ENCODE measurements at places on chromosomes 16 and 17.
A peak's percentile ranks its signal among the peaks of the same experiment; 100 is the strongest.

DNA sequence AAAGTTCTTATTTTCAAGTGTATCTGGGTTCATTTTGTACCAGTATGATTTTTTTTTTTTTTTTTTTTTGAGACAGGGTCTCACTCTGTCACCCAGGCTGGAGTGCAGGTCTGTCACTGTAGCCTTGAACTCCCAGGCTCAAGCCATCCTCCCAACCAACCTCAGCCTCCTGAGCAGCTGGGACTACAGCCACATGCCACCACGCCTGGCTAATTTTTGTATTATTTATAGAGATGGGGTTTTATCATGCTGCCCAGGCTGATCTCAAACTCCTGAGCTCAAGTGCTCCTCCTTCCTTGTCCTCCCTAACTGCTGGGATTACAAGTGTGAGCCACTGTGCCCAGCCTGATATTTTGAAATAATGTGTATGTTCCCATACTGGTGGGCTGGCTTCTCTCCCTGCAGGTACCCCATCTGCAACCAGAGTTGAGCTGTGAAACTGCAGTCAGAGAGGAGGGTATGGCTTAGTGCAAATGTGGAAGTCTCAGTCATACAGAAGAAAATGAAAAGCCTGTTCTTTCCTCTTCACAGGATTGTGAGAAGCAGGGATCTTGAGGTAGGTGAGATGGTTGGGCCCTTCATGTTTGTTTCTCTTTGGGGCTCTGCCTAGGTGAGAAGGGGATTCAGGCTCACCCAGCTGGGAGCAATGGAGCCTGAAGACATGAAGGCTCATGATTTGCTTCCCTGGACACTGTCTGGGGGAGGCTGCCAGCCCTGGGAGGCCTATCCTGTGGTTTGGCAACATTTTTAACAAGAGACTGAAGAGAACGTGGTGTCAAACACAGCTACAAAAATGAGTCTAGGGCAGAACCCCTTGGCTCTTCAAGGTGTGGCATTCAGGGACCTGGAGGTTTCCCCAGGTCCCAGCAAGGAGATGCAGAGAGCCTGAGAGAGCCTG lies 41.3 kb upstream of the SIAH1 start:
- DNase-seq = no peak
- H3K27ac ChIP-seq = no peak overlapping the region
- H3K27me3 ChIP-seq = no peaks in the 10 kb centered on the region
- no peaks in the 10 kb centered on the region for H3K4me1 ChIP-seq
- no peaks in the 10 kb centered on the region for H3K36me3 ChIP-seq
- H3K4me3 ChIP-seq = no peak overlapping the region

DNA sequence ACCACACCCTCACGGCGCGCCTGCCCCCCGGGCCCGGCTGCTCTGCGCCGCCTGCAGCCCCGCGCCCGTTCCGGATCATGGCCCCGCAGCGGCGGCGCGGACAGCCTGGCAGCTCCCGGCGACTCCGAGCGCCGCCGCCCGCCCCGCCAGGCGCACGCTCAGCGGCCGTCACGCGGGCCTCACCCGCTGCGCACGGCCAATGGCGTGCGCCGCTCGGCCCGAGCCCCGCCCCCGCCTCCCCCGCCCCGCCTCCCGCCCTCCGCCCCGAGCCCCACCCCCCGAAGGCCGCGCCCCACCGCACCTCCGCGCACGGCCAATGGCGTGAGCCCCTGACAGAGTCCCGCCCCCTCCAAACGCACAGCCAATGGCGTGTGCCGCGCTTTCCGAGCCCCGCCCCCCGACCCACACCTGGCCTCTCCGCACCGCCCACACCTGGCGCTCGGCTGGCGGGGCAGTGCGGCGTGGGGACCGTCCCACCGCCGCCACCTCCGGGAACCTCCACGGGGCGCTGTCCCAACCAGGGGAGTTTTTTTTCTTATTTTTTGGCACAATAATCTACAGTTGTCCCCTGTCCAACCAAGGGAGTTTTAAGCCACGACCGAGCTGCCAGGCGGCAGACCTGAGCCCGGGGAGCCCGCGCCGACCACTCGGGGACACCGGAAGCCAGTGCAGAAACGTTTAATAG lies at the start of gene PCYT2:
PCYT2 (minus strand) TSS at position 123 of the 685 bp plus-strand sequence; CDS start at position 79, 44 bp downstream.
- peaks cover 15% of the 10 kb centered on the region for H3K36me3 ChIP-seq
- H3K4me1 ChIP-seq = peaks cover 7% of the 10 kb centered on the region
- peak; percentile 95 for DNase-seq

DNA sequence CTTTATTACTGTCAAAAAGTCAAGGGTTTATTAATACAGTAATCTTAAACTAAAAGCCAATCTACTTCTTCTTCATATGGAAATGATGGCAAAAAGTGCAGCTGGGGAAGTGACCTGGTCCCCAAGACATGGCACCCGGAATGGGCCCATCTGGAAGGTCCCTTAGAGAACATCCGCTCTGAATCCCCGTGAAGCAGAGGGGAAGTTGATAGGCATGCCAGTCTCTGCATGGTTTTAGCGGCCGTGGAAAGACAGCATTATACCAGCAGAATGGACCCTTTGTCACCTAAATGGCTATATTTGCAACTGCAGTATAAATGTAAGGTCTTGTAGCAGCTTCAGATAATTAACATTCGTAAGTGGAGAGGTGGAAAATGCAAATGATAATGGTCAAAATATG lies 32.4 kb downstream of the COTL1 start:
- H3K4me1 ChIP-seq = peaks cover 15% of the 10 kb centered on the region
- H3K36me3 ChIP-seq = no peaks in the 10 kb centered on the region
- H3K27me3 ChIP-seq = no peaks in the 10 kb centered on the region
- H3K27ac ChIP-seq = no peak overlapping the region
- H3K4me3 ChIP-seq = no peak overlapping the region
- DNase-seq = no peak

DNA sequence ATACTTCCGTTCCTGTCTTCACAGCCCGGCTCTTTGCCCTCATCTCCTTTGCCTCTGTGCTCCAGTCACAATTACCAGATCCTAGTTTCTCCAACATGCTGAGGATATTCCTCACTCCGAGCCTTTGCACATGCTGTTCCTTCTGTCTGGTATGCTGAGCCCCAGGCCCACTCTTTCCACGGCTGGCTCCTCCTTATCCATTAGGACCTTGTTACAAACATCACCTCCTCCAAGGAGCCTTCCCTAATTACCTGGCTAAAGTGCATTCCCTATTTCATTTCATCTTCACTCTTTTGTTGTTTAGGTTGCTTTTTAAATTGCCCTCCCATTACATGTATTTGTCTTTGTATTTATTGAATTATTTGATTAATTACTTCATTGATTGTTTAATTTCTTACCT lies 14.9 kb upstream of the ADGRG1 start:
- H3K27ac ChIP-seq = no peak overlapping the region
- no peaks in the 10 kb centered on the region for H3K27me3 ChIP-seq
- no peaks in the 10 kb centered on the region for H3K36me3 ChIP-seq
- no peak overlapping the region for H3K4me3 ChIP-seq
- peaks cover 39% of the 10 kb centered on the region for H3K4me1 ChIP-seq
- peak; percentile 1 for DNase-seq

GRCh38 chr16:70743791-70744190 lies 57.2 kb downstream of the VAC14 start:
- H3K4me3 ChIP-seq = no peak overlapping the region
- H3K4me1 ChIP-seq = peaks cover 19% of the 10 kb centered on the region
- no peak overlapping the region for H3K27ac ChIP-seq
- H3K27me3 ChIP-seq = no peaks in the 10 kb centered on the region

DNA sequence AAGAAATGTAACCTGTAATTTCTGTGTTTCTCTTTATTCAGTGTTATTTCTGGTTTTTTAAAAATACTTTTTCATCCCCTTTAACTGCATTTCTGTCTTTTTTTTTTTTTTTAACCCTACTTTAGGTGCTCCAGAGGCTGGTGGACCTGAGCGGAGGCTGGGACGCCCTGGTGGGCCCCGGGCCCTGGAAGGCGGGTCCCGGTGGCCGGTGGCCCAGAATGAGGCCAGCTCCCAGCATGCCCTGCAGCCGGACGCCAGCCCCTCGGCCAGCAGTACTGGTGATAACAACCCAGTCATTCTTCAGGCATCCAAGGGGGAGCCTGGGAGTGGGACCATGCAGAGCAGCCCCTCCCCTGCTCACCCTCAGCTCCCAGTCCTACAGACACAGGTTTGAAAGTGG lies 1.5 kb downstream of the SRCAP start:
- H3K4me1 ChIP-seq = peaks cover 7% of the 10 kb centered on the region
- H3K27ac ChIP-seq = no peak overlapping the region
- no peaks in the 10 kb centered on the region for H3K27me3 ChIP-seq
- peak; percentile 35 for DNase-seq
- peaks cover 52% of the 10 kb centered on the region for H3K36me3 ChIP-seq

- H3K27me3 ChIP-seq = no peaks in the 10 kb centered on the region
- DNase-seq = no peak
- H3K4me1 ChIP-seq = no peaks in the 10 kb centered on the region
- no peak overlapping the region for H3K4me3 ChIP-seq
Measured at GRCh38 chr16:59410451-59410850, 676.3 kb upstream of the GOT2 start.

DNA sequence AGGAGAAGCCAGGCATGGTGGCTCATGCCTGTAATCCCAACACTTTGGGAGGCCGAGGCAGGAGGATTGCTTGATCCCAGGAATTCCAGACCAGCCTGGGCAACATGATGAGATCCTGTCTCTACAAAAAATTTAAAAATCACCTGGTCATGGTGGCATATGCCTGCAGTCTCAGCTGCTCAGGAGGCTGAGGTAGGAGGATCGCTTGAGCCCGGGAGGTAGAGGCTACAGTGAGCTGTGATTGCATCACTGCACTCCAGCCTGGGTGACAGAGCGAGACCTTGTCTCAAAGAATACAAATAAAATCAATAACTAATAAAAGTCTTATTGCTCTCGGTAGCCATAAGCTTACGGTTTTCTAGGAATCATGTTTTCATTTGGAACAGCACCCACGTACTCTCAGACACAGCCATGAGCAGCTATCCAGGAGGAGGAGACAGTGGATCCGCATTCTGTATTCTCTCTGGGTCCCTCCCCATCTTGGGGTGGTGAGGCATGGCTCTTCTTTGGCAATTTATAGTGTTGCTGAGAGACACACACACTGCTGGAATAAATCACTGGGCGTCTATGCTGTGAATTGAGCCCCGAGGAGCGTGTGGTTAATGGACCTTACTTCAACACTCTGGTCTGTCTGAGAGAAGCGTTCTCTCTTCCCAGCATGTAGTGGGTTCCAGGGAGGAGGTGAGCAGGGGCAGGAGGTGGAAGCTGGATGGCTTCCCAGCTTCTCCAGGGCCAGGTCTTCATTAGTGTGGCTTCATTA lies 8.5 kb upstream of the ADCY9 start:
- no peaks in the 10 kb centered on the region for H3K27me3 ChIP-seq
- no peak overlapping the region for H3K4me3 ChIP-seq

- H3K27me3 ChIP-seq = no peaks in the 10 kb centered on the region
- DNase-seq = no peak
- no peaks in the 10 kb centered on the region for H3K36me3 ChIP-seq
- H3K27ac ChIP-seq = no peak overlapping the region
Measured at GRCh38 chr16:8376430-8376829, 213.9 kb downstream of the TMEM114 start.

DNA sequence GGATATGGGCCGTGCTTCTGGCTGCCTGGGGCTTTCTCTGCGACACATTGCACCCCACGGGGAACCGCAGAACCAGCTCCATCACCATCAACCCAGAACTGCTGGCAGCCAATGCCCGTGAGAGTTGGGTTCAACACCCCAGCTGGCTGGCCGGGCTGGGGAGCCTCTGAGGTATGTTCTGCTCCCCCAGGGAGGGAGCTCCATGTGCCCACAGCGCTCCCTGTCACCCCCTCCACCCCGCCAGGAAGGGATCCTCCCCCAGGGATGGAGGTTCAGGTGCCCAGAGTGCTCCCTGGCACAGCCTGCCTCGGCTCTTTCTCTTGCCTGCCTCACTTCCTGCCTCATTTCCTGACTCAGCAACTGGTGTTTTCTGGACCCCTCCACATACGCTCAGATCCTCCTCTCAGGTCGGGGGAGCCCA lies 24.2 kb upstream of the MPRIP start:
- no peak for DNase-seq
- H3K27ac ChIP-seq = peak overlapping the region; percentile 37
- no peaks in the 10 kb centered on the region for H3K36me3 ChIP-seq
- no peaks in the 10 kb centered on the region for H3K27me3 ChIP-seq
- no peak overlapping the region for H3K4me3 ChIP-seq

GRCh38 chr16:47826070-47826469 lies 329.7 kb downstream of the ABCC12 start:
- no peak overlapping the region for H3K4me3 ChIP-seq
- H3K27ac ChIP-seq = no peak overlapping the region

DNA sequence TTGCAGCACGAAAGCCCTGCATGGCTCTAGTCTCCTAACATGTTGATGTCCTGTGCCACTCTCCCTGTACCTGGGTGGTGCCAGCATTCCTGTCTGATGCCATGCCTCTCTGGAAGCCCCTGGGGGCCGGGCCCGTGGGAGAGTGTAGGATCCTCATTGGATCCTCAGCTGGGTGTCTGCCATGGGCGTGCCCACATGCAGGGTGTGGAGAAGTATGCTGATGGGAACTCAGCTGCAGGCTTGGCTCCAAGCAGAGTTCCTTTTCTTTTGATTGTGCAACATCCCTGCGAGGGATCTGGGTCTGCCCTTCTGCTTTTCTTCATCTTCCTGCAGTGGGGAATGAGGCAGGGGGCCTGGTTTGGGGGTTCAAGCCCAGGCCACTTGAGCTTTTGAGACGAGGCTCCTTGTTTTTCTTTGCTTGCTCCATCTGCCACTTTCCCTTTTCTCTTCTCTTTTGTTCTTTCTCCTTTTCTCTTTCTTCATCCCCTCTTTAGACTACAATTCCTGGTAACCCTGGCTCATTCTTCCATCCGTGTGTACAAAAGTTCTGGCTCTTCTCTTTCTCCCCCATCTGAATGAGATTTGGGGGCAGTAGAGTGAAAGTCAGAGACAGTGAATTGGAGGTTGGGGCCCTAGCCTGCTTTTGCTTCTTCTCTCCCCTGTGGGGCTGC lies 32.9 kb downstream of the KSR1 start:
- H3K27ac ChIP-seq = no peak overlapping the region
- no peaks in the 10 kb centered on the region for H3K36me3 ChIP-seq
- H3K4me1 ChIP-seq = peaks cover 43% of the 10 kb centered on the region

DNA sequence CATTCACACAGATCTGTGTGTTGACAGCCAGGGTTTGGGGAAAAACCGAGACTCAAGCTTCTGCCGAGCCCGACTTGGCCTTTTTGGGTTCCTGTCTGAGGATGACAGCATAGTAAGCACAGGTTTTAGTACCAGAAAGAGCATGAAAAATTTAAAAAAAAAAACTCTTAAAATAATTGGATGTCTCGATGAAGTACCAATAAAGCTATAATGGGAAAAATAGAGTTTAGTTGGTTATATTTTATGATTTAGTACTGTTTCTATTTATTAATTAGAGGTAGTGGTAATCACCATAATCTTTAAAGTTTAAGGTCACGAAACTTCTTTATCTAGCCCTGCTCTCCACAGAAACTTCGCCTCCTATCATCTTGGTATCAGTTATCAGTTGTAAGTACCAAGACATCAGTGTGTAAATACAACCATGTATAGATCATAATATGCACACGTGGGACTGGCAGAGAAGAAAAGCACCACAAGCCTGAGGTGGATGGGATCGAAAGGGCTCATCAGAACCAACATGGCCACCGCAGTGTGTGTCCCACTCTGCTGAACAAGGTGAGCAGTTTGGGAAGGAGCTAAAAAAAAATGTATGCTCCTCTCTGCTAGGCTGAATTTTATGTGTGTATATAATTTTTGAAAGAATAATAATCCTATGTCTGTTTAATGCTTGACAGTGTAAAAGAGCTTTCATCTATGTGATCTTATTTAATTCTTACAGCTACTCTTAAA lies 14.4 kb upstream of the EEF2K start:
- DNase-seq = no peak
- H3K4me3 ChIP-seq = peak overlapping the region; percentile 39
- no peaks in the 10 kb centered on the region for H3K27me3 ChIP-seq
- peaks cover 27% of the 10 kb centered on the region for H3K4me1 ChIP-seq
- H3K27ac ChIP-seq = peak overlapping the region; percentile 88

GRCh38 chr16:49350265-49351095 lies 23.1 kb upstream of the C16orf78 start:
- peaks cover 2% of the 10 kb centered on the region for H3K27me3 ChIP-seq
- no peak overlapping the region for H3K4me3 ChIP-seq

Data from pancreas (tissue), 10 donors.